Stimulated activated CD8-positive, alpha-beta memory T cell treated with anti-CD3 and anti-CD28 coated beads, Interleukin-4, amount 100 ng/mL, for 4 hours (primary cell): ENCODE measurements at places on chromosomes 5 and 9.

- no peak for DNase-seq
Observed at GRCh38 chr9:35423499-35423898, 66.4 kb upstream of the RUSC2 start.

GRCh38 chr5:135161221-135161620 is 127.2 kb upstream of the PITX1 start:
- no peak for DNase-seq

DNA sequence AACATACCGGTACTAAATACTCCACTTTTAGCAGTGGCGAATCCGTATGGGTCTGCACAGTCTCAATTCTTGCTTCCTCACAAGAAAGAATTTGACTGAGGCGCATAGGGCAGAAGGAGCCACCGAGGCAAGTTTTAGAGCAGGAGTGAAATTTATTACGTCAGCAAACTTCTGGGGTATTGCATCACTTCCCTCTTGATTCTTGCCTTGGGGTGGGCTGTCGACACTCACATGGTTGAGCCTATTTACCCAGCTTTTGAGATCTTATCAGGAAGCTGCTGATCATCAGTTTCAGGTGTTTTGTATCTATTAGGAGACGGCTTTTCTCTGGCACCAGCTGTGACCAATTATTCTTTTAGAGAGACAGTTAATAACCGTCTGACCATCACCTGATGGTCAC is 111.5 kb upstream of the CCNH start:
- no peak for DNase-seq

DNA sequence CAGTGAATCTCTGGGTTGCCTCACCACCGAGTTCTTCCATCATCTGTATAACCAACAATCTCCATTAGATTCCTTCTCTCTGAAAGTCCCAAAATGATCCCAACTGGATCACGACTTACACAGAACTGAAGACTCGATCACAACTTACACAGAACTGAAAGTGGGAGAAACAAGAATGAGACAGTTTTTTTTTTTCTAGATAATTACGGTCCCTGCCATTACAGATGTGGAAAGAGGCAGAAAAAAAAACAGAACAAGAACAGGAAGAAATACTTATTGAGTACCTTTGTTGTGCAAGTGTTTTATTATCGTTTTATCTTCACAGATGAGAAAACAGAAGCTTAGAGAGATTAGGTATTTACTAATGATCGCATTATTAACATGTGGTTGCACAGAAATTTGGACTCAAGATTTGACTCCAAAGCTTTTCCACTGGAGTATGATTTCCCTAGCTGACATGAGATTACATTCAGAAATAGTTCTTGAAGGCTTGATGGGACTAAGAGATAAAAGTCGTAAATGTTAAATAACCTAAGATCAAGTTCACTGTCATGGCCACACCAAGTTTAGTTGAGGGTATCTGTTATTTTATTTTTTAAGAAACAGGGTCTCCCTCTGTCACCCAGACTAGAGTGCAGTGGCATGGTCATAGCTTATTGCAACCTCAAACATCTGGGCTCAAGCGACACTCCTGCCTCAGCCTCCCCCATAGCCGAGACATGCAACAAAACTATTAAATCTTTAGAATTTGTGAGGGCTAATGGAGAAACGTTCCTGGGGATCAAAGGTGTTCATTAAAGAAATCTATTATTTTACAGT is 8.9 kb downstream of the PLK2 start:
- no peak for DNase-seq

DNA sequence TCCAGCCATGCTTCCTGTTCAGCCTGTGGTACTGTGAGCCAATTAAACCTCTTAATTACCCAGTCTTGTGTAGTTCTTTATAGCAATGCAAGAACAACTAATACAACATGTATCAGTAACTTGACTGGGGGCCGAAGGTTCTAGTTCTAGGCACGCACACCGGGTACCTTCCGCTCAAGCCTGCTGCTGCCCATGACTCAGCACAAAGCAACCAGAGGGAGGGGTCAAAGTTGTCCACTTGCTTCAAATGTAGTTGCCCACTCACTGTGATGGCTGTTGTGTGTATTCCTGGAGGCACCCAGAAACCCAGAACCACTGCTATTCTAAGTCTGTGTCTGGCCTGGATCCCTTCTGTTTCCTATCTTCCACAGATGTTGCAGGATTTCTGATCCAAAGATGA is 222.6 kb downstream of the FRMD3 start:
- no peak for DNase-seq

- no peak for DNase-seq
Observed at GRCh38 chr9:120306561-120306960, 273.4 kb downstream of the CDK5RAP2 start.

- DNase-seq = no peak
Observed at GRCh38 chr9:87372356-87372851, 125.3 kb upstream of the DAPK1 start.

DNA sequence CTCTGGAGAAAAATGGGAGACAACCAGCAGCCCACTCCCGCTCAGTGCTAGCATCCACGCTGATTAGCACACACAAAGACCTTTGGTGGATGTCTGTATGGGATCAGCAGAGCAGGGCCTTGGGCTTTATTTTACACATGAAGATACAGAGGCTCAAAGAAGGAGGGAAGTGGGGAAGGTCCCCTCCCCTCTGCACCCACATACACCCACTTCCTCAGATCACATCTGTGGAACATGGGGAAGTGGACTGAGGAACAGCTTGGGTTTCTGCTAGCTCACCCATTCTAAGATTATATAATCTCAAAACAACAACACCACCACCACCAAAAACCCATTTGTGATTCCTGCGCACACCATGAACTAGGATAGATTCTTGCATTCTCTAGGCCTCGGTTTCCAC is 14.0 kb downstream of the GGTA1 start:
- DNase-seq = no peak
